Activated naive CD4-positive, alpha-beta T cell treated with anti-CD3 and anti-CD28 coated beads, Interleukin-2, amount 50 U/mL, for 72 hours (primary cell): ENCODE measurements at places on chromosomes 13 and 19.

DNA sequence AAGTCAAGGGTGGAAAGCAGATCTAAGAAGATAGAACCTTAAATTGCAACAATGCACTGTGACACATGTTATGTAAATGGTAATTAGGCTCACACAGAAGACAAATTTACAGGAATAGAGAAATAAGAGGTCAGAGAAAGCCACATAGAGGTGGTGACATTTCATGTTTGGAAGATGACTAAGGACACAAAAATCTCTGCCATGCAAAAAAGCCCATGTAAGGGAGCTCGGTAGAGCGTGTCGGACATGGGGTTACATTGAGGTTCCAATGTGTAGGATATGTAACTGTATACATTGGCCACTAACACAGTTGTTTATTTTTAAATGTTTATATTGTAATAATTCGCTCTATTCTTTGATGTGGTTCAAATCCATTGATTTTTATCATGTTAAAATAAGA is 33.7 kb downstream of the SUGT1 start:
- no peak for DNase-seq

- DNase-seq, result no peak
Observed at GRCh38 chr19:18469069-18469846, 31.3 kb upstream of the ISYNA1 start.

- no peak for DNase-seq
Observed at GRCh38 chr13:45034342-45034741, 45.0 kb downstream of the GPALPP1 start.

- DNase-seq, result no peak
Observed at GRCh38 chr19:49807904-49808675, 5.0 kb downstream of the FUZ start.

DNA sequence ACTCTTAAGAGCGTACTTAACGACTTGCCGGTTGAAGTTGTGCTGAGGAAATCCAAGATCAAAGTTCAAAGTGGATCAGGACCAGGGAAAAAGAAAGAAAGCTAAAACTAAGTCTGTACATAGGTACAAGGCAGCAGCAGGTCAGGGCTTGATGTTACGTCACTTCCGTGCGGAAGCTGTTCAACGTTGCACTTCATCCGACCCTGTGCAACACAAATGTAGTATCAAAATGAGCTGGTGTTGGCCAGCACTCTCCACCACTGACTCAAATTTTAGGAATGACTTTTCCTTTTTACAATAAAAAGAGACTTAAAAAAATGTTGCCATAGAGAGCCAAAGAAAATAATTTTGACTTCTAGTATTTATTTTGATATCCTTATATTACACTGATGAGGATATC is 1315.4 kb downstream of the EFNB2 start:
- DNase-seq, result no peak

DNA sequence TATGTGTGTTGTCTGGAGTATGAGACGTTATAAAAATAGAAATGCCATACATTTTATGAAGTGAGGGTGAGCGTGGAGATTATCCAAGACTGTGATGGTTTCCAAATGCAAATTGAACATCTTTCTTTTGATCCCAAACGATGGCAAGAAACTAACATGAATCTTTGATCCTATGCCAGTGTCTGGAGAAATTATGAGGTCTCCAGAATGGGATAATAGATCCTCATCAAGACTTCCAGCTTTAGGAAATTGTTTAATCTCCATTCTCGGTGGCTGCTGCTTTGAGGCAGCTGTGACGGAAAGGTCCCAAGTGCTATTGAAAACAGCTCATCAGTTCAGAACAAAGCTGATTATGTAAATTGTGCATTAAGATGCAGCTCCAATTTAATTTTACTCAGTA is 30.8 kb downstream of the CBY2 start:
- no peak for DNase-seq

- DNase-seq, result no peak
Observed at GRCh38 chr19:46131485-46132143, 7.1 kb upstream of the IGFL3 start.

DNA sequence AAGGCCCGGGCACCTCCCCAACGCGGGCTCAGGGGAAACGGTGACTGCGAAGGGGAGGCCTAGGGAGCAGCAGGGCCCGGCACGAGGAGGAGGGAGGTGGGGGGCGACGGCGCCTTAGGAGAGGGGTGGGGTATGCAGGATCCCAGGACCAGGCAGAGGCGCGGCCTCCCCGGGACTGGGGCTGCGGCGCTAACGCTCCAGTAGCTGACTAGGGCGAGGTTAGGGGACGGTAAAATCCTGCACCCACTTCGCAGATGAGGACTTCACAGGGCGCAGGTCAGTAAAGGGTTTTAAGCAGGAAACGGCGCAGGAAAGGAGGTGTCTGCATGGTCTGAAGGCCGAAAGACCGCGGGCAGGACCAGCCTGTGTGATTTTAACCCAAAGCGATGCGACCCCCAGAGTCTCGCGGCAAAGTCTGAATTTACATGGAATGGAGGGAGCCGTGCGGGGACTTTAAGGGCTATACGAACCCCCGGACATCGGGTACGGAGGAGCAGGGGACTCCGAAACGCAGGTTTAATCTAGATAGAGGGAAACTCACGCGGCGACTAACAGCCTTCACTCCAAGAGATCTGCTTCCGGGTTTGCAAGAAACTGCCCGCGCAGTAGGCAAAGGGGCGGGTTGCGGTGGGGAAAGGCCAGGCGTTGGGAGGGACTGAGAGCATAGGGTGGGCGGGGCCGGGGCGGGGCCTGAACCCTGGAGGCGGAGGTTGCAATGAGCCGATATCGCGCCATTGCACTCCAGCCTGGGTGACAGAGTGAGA is at the start of gene ZNF665:
TSS of gene ZNF665 (minus strand) at position 588 of the 764 bp plus-strand sequence. CDS start 10,460 bp downstream, outside the sequence.
- DNase-seq, result peak; percentile 87
